ENCODE measurements at places on chromosomes 11 and 22.
A peak's percentile ranks its signal among the peaks of the same experiment; 100 is the strongest.

DNA sequence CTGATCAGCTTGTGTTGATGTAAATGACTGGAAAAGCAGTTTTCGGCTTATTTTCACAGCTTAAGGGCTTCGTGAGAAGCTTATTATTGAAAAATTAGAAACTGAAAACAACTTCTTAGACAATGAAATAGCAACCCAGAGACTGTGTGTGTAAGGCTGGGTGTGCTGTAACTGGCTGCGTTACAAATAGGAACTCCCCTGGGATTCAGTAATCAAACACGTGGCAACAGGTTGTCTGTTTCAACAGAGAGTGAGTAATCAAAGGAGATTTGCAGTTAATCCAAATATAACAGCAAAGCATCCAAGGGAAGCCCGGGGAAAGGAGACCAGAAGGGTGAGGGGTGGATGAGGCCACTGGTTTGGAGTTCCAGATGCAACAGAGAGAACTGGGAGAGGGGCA, 19.2 kb downstream of the NTM start:
- no peak for DNase-seq

DNA sequence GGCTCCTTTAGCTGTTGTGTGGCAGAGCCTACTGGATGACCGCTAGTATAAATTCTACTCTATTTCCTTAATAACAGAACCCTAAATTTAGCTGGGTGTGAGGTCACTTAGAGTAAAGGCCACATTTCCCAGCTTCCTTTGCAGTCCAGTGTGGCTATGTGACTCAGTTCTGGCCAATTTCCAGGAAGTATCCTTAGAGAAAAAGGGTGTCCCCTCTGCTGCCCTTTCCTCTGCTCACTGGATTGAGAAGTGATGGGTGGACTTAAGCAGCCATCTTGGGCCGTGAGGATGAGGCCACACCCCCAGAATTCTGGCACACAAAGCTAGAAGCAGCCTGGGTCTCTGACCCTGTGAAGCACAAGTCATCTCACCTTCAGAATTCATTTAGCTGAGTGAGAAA, 11.7 kb upstream of the RASD2 start:
- DNase-seq = no peak

- DNase-seq = no peak
Measured at GRCh38 chr11:124322356-124322755, 2.4 kb upstream of the OR8D2 start.

- DNase-seq = no peak
Measured at GRCh38 chr22:30027169-30027568, 53.1 kb upstream of the HORMAD2 start.

DNA sequence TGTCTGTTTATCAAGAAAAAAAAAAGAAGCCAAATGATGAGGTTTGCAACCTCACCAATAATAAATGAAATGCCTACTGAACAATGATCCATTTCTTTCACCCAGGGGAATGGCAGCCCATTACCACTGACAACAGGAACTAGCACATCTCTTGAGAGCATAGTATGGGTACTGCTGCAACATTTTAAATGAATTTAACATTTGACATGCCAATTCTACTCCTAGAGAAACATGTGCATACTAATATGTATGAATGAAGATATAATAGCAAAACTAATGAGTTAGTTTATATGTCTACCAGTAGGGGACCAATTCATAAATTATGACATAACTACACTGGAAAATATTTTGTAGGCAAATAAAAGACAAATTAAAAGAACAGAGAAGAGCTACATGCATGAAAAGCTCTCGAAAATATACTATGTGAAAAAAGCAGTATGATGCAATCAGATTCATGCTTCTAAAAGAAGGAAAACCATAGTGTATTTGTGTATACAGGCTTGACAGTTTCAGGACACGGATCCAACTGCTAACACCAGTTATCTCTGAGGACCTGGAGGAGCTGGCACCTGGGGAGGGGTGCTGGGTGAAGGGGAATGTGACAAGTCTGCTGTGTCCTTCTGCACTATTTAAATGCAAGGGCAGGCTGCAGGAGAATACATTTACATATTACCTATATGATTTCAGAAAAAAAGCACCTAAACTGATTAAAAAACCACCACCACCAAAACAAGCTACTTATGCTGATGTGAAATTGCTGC, 6.9 kb downstream of the SMCO4 start:
- DNase-seq = no peak

- DNase-seq = no peak
Measured at GRCh38 chr22:38862375-38863329, 9.4 kb downstream of the CBX6 start.

GRCh38 chr11:61116426-61117167, 14.3 kb downstream of the CD5 start:
- DNase-seq = no peak

GRCh38 chr22:45612451-45612901, 59.2 kb upstream of the ATXN10 start:
- peak; percentile 9 for DNase-seq

DNA sequence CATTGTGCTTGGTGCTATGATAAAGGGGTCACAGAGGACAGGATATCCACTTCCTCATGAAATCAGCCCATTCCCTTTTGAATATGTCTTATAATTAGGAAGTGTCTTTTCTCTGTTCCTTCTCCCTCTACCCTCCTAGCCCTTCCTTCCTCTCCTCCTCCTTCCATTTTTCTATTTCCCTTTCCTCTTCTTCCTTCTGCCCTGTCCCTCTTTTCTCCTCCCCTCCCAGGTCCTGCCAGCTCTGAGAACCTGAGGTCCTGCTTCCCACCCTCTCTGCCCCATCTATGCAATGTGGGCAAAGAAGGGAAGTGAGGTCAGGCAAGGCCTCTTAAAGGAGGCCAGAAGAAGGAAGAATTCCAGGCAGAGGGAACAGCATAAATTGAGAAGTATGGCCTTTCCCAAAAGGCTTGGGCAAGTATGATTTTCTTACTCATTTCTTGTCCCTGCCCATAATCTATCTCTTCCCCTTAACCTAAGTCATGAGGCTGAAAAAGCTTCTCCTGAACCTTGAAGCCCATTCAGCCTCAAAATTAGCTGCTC, 7.7 kb upstream of the UBASH3B start:
- DNase-seq = no peak

- DNase-seq = no peak
Measured at GRCh38 chr11:75855206-75855605, 40.2 kb downstream of the UVRAG start.

- DNase-seq = no peak
Measured at GRCh38 chr11:92667486-92668152, 301.8 kb upstream of the MTNR1B start.

DNA sequence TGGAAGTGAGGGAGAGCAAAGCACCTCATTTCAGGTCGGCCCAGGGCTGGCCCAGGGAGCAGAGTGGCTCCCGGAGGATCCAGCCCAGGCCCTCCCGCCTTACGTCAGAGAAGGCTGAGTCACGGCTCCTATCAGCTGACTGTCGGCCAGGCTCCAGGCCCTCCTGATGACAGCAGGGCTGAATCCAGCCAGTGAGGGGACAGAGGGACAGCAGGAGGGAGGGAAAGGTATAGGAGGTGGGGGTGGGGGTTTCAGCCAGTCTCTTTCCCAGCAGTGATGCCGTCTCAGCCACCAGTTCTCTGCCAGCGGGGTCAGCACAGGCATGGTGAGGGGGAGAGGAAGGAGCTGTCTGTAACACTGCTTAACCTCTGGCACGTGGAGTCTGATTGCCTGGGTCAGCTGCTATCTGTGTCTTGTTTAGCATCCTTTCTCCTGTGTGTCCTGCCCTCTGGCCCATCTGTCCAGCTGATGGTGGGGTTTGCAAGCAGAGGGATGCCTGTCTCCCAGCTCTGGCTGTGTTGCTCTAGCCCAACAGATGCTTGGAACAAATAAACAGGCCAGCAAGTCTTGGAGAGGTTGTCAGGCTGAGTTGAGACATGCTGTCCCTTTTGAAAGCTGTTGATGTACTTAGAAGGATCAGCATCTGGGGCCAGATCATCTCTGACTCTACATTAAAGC, 74.0 kb downstream of the ADAMTS15 start:
- no peak for DNase-seq

DNA sequence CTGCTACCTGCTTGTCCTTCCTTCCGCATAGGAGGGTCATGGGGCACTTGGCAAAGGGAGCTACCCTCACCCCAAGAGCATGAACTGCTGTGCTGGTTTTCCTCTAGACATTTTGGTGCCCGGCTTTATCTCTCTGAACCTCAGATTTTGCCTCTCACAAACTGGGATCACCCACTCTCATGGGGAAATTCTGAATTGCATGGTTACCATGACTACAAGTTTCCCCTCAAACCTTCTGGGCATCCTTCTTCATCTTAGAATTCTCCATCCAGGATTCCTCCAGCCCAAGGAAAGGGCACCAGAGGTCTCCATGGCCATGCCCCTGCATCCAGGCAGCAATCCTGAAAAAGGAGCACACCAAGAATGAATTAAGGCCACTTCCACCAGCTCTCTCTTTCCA, 180.1 kb upstream of the NECTIN1 start:
- no peak for DNase-seq

GRCh38 chr11:31529701-31530100, 20.1 kb downstream of the ELP4 start:
- no peak for DNase-seq

DNA sequence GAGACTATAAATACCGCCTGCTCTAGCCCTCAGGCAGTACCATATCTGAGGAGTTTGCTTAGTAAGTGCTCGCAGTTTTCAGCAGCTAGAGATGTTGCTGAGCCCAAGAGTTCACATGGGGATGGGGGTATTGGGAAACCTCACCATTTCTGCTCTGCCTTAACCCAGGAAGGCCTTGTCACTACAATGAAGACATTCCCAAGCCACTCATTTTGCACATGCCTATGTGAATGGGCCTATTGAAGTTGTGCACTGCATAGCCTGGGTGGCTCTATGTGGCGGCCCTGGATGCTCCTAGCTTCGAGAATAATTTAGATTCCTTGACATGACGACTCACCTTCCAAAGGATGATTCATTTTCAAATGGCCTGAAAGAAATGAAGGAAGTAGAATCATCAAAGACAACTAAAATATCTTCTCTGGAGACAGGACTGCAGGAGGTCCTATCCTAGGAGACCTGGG, 163.4 kb downstream of the ADAMTS15 start:
- no peak for DNase-seq

GRCh38 chr11:96331699-96332116, 11.3 kb downstream of the MAML2 start:
- no peak for DNase-seq

- DNase-seq = no peak
Measured at GRCh38 chr11:114089748-114090147, 30.2 kb downstream of the ZBTB16 start.

GRCh38 chr22:20137671-20138416, 6.2 kb downstream of the ZDHHC8 start:
- no peak for DNase-seq

GRCh38 chr11:36142439-36142838, 146.8 kb downstream of the COMMD9 start:
- DNase-seq = no peak

GRCh38 chr22:34914846-34915245, 151.1 kb upstream of the ISX start:
- DNase-seq = no peak

DNA sequence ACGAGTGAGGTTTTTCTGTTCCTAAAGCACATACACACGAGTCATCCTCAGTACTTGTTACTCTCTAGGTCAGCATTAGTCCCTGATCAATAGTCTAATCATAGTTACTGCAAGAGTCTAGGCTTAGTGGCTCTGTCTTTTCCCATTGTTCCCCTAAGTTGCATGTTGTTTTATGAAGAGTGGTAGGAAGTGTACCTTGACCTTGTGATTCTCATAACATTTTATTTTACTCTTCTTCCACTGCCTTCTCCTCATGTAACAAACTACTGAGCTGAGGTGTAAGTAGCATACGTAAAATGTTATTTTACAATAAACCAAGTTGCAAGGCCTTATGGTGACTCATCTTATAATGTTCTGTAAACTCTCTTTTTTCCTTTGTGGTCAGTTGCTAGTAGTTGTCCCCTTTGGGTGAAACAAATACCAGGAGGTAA, 15.0 kb downstream of the METTL15 start:
- no peak for DNase-seq

GRCh38 chr22:40023341-40023841, 28.6 kb downstream of the FAM83F start:
- no peak for DNase-seq

DNA sequence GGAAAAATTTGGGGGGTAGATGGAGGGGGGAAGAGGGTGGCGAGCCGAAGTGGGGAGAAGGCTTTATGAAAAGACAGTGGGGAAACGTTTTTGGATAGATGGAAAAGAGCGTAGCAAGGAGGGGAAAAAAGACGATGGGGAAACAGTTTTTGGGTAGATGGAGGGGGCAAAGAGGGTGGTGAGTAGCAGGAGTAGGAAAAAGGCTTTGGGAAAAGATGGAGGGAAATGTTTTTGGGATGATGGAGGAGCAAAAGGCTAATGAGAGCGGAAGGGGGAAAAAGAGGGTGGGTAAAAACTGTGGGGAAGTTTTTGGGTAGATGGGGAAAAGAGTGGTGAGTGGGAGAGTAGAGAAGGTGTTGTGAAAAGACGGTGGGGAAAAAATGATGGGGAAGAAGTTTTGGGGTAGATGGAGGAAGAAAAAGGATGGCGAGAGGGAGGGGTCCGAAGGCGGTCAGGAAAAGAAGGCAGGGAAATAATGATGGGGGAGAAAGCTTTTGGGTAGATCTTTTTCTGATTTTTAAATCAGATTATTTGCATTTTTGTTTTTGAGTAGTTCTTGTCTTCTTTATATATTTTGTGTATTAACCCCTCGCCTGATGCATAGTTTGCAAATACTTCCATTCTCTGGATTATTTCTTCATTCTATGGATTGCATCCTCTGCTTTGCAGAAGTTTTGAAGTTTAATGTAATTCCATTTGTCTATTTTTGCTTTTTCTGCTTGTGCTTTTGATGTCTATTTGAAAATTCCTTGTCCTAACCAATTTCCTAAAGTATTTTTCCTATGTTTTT, 115.3 kb upstream of the SERPIND1 start:
- DNase-seq = no peak

- no peak for DNase-seq
Measured at GRCh38 chr11:3200388-3201111, 18.1 kb downstream of the MRGPRG start.

DNA sequence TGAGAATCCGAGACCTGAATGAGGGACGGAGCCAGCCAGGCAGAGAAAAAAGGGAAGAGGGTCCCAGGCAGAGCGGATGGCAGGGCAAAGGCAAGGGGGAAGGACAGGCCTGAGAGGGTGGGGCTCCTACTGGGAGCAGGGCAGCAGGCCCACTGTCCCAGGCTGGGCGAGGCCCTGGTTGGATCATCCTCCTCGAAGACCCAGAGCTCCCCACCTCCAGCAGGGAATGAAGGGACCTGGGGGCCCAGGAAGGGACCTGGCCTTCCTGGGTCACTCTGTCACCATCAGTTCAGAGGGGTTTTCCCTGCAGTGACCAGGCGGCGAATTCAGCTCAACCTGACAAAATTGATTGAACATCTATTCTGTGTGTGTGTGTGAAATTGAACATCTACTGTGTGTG, 4.0 kb downstream of the CD5 start:
- no peak for DNase-seq

- no peak for DNase-seq
Measured at GRCh38 chr11:126484266-126484665, 128.8 kb downstream of the ST3GAL4 start.
